Activated T-cell treated with anti-CD3 and anti-CD28 coated beads for 4 hours (primary cell): ENCODE measurements at places on chromosomes 7 and 10.

DNA sequence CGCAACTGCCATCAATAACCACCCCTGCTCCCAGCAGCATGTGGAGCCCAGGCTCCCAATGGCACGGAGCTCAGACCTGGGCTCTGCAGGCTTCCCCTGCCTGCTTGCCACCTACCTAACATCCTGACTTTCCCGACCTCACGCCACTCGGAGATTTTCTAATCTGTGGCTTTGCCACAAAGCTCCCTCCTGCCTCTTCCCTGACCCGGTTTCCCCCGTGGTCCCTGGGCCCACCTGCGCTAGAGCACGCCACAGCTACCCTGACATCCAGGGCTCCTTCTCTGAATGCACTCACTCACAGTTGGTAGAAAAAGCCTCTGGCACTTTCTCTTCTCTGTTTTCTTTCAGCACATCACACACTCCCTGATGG, 20.0 kb downstream of the PITRM1 start:
- DNase-seq, result no peak

- no peak for DNase-seq
Observed at GRCh38 chr10:88271761-88272543, 311.2 kb downstream of the RNLS start.

- DNase-seq, result no peak
Observed at GRCh38 chr7:134284952-134285351, 31.8 kb downstream of the SLC35B4 start.

- no peak for DNase-seq
Observed at GRCh38 chr10:98748298-98748697, 301.6 kb upstream of the HPS1 start.

GRCh38 chr7:98280791-98281756, at the start of gene BRI3:
Gene BRI3 (plus strand): TSS chr7:98281686. CDS start chr7:98281796, 110 bp downstream.
- peak; percentile 94 for DNase-seq

DNA sequence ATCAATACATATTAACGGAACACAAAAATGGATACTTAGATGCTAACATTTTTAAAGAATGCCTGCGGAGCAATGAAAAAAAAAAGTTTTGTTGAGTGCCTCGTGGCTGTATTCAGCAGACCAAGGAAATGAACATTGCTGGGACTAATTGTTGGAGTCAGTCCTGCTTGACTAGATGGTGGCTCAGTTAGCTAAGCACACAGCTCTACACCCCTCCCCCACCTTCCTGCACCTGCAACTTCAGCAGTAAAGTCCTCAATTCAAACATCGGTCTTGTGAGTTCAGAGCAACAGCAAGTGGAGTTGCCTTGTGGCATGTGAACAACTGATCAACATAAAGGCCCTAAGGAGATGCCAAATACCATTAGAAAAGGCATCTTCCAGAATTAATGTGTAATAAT, 326.0 kb upstream of the NPSR1 start:
- DNase-seq, result no peak

- no peak for DNase-seq
Observed at GRCh38 chr10:102900006-102900405, 18.1 kb upstream of the CNNM2 start.

- DNase-seq, result no peak
Observed at GRCh38 chr10:52106899-52107298, 207.2 kb upstream of the DKK1 start.

GRCh38 chr10:84156768-84157167, 16.8 kb upstream of the GPR15LG start:
- no peak for DNase-seq

DNA sequence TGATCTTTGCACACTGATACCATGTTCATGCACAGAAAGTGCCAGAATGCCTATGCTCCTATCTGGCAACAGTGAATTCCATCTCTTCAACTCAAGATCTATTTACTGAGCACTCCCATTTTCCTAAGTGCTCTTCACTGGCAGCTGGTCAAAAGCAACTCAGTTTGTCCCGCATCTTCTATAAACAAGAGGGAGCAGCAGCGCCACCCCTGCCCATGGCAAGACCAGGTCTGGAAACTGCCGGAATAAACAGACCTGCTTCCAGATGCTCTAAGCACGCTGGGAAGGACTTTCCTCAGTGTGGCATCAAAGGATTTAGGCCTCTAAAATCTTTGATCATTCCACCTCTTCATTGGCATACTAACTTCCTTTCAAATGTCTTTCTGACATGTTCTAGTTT, 104.4 kb upstream of the MACROH2A2 start:
- DNase-seq, result no peak

- DNase-seq, result no peak
Observed at GRCh38 chr10:11359869-11360268, 251.6 kb downstream of the USP6NL start.
